ENCODE measurements at places on chromosomes 4 and X.

GRCh38 chrX:100477958-100478357, 67.9 kb upstream of the PCDH19 start:
- no peak for DNase-seq

GRCh38 chrX:9942086-9942485, 25.1 kb upstream of the CLDN34 start:
- DNase-seq = no peak

- DNase-seq = no peak
Observed at GRCh38 chr4:37424753-37425152, 180.2 kb downstream of the NWD2 start.

DNA sequence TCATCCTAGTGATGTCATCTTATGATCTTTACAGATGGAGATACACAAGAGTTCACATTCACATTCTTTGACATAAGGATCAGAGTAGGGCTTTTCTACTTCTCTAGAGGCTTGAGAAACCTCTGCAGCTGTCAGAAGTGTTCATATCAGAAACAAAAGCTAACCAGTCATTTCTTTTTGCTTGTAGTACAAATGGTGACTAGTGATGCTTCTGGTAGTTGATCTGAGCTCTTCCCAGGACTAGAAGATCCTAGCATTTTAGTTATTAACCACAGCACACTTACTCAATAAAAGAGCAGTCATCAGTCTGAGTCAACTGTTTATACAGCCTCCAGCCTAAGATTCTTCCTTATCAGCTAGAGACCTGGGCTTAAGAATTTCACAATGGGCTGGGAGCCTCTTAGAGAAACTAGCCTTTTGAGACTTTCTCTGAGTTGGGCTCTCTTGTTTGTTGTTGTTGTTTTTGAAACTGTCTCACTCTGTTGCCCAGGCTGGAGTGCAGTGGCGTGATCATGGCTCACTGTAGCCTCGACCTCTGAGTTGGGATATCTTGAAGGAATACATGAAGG, 84.1 kb downstream of the TMEM164 start:
- no peak for DNase-seq

DNA sequence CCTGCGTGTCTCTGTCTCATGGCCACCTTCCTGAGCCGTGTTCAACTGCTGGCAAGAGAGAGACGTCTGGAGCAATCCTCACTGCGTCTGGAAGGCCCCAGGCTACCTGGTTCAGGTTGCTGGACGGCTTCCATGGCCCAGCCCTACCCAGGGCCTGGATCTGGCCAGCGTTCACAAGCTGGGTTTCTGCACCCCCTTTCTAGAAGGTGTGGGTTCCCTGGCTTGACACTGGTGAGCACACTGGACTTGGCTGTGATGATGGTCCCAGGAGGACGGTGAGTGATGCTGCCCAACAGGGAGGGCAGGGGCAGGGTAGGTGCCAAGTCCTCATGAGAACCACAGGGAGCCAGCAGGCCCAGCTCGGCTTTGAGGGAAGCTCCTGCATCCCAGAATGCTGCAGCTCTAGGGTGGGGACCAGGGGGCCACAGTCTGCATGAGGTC, 63.4 kb downstream of the HTRA3 start:
- DNase-seq = no peak

GRCh38 chrX:153863251-153863991, 22.6 kb downstream of the L1CAM start:
- DNase-seq = no peak

DNA sequence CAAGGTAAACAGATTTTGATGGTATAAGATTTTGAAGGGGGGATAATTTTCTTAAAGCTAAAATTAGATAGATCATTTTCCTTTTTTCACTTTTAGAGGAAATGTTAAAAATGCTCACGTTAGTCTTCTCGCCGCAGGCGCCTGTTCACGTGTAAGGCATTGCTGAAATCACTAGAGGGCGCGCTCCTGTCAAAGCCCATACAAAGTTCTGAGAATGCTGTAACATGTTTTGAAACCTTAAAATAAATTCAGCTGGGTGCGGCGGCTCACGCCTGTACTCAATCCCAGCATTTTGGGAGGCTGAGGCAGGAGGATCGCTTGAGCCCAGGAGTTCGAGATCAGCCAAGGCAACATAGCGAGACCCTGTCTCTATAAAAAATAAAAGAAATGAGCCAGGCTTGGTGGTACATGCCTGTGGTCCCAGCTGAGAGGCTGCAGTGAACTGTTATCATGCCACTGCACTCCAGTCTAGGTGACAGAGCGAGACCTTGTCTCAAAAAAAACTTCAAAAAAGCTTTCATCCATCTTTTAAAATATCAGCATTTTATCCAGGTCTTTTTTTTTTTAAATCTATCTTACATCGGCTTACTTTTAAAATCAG, 138.0 kb downstream of the RBMX2 start:
- DNase-seq = no peak

DNA sequence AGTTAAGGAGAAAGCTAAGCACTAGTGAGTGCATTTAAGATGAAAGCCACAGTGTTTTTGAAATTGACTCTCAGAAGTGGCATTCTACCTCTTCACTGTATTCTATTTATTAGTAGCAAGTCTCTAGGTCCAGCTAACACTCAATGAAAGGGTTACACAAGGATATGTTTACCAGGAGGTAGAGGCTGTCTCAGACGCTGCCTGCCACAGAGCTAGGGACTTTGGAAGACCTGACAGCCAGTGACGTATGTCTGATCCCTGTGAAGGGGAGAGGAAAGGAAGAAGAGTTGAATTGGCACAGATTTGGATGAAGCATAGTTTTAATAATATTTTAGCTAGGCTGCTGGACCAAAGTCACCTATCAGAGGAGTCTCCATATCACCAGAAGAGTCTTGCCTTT, 36.5 kb upstream of the KLHL2 start:
- no peak for DNase-seq

DNA sequence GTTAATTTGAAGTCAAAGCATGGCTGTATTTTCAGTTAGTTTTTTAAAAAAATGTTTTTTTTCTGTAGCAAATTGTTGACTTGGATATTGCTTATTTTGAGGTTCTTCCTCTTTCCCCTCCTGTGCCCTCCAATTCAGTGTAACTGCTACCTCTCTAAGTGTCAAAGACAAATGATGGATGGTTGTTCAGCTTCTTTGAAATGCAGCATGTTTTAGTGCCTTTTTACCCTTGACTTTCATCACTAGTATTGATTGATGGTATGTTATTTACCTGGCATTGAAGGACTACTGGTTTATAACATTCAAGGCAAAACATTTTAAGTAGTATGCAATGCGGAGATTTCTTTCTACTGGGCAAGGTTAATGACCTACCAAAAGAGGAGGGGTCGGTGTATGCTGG, 281.0 kb upstream of the FAT1 start:
- no peak for DNase-seq

GRCh38 chr4:73335679-73336078, 68.4 kb upstream of the ALB start:
- no peak for DNase-seq

DNA sequence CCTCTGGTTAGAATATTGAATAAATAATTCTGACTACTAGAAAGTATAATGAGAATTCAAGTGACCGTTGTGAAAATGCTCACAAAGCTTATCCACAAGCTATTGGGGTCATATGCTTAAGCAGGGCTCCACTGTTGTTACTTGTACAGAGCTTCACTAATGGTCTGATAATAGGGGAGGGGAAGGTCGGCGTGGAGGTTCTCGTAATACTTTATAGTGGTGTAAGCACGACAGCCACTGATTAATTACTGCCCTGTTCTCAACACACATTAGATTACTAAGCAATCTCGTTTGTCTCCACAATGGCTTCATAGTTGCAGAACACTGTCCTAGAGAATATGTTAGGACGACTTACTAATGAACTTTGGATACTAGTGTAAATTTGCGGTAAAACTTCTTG, 11.6 kb downstream of the UNC5C start:
- no peak for DNase-seq

DNA sequence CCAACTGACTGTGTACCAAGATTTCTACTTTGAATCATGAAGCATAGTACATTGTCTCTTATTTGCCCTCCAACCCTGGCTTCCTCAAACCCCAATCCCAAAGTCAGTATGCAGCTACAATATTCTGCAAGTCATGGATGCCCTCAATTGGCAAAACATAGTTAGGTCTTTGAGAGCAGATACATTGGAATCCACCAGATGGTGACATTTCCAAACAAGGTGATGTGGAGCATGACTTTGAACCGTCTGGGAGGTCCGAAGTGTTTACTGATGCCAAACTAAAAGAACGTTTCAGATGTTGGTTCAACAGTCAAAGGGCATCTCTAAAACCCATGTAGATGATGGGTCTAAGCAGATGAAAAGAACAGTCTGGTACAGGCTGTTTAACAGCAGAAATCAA, 43.7 kb upstream of the FRMD7 start:
- no peak for DNase-seq

DNA sequence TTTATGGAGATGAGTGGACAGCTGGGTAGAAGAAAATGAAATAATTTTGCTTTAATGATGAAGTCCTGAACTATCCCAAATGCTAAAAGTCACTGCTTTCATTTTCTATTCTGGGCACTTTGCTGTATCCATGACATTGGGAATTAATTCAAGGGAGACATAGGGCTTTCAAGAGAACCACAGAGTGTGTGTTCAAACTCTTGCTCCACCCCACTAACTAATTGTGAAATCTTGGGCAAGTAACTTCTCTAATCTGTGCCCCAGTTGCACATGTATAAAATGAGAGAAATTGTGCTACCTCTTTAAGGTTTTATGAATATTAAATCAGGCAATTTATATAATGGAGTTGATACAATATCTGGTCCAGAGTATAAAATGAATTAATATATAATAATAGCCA, 1422.0 kb downstream of the ADGRL3 start:
- DNase-seq = no peak

GRCh38 chr4:38268837-38269236, 308.6 kb downstream of the PTTG2 start:
- no peak for DNase-seq

GRCh38 chr4:22932326-22932725, 239.6 kb downstream of the GBA3 start:
- no peak for DNase-seq

GRCh38 chr4:3307486-3307885, 14.7 kb downstream of the RGS12 start:
- DNase-seq = no peak

- no peak for DNase-seq
Observed at GRCh38 chr4:82380831-82381230, 7.0 kb upstream of the HNRNPD start.

GRCh38 chr4:169690787-169691186, 67.0 kb downstream of the HPF1 start:
- DNase-seq = no peak

DNA sequence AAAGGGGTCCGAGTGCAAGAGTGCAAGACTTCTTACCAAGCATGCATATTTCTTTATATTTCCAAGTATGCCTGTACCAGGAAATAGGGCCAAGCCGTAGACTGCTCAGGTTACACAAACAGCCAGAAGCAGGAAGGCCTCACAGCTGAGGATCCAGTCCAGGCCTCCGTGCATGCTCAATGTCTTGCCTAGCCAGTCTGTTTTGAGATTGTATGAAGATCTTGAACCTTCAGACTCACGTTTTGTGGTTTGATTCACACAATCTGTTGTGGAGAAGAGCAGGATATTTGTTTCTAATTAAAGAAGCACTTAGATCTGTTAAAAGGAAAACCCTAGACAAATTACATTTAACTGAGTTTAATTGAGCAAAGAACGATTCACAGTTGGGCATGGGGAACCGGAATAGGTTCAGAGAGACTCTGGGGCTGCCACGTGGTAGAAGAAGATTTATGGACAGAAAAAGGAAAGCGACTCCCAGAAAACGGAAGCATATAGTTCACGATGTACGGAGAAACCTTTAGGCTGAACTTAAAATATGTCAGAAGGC, 1.2 kb downstream of the MGST2 start:
- DNase-seq = no peak

GRCh38 chr4:140675599-140676231, 80.5 kb downstream of the TBC1D9 start:
- no peak for DNase-seq

DNA sequence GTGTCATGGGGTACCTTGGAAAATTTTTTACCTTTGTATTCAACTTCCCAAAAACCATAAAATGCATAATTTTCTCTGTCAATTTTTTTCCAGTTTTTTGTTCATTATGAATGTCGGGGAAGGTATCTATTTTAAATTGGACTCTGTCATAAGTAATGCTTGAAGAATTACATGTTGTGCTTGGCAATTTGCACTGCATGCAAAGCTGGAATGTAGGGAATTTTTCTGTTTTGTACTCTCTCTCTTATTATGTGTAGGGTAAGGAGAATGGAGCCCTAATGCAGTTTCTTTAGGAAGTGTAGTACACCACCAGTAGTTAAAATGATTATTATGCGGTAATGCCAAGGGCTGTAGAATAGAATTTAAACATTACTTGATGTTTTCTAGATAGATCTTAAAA, 137.7 kb upstream of the LIMCH1 start:
- DNase-seq = no peak

GRCh38 chr4:128727658-128728057, 81.8 kb upstream of the JADE1 start:
- no peak for DNase-seq

- DNase-seq = no peak
Observed at GRCh38 chr4:165209796-165210195, 2.4 kb downstream of the KLHL2 start.

- DNase-seq = no peak
Observed at GRCh38 chr4:84631573-84631972, 48.6 kb downstream of the CDS1 start.

DNA sequence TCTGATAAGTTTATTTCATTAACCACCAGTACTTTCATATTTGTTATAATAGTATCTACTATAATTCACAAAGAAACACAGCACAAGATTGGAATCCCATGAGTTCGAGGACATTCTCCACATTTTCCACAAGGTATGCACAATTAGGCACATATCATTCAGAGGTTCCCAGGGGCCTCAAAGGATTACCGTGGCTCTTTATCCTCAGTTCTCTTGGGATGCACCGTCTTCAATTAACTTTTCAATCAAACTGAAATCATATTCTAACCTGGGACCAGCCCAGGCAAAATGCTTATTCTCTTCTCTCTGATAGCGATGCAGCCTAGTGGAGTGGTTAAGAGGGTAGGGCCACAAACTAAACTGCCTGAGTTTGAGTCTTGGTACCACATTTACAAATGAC, 242.6 kb upstream of the RASGEF1B start:
- no peak for DNase-seq

DNA sequence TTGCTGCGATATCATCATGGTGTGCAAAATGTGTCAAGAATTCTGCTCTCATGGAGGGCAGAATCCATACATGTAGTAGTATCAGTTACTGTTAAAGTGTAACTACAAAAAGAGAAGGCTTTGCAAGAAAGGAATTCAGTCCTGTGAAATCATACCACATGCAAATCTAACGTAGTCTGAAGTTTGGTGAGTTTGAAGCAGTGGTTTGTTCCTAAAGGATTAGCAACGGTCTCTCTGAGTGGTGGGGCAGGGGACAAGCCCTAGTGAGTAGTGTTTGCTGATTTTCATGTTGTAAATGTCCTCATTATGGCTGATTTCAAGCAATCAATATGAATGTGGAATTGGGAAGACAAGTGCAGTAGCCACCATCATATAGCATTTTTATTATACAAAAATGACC, 47.1 kb upstream of the CLNK start:
- no peak for DNase-seq

GRCh38 chr4:47490550-47490949, 5.5 kb downstream of the ATP10D start:
- DNase-seq = no peak

Data from esophagus squamous epithelium (tissue), 5 donors.